ENCODE measurements at places on chromosomes 3 and 15. TPM values are rescaled to one million over a fixed set of nuclear protein-coding genes. Genes with fewer than 3 reads are reported as not detected.

The ITIH3 gene
- not detected for total RNA-seq

The SATB1 gene
- total RNA-seq, result 1.6 TPM

The SPINK8 gene
- not detected for total RNA-seq

The RLBP1 gene
- total RNA-seq, result not detected

The GPR15 gene
- total RNA-seq, result not detected

The C3orf70 gene
- total RNA-seq, result 3.1 TPM

The METTL6 gene
- total RNA-seq, result 16.1 TPM

The GABRA5 gene
- not detected for total RNA-seq

The FAH gene
- 19.4 TPM for total RNA-seq

The PRTG gene
- total RNA-seq, result 8.5 TPM

The KLHDC8B gene
- total RNA-seq, result 29.8 TPM

The PEX11A gene
- total RNA-seq, result 1.9 TPM

The NR1D2 gene
- 16.9 TPM for total RNA-seq

The ZNF660 gene
- 0.49 TPM for total RNA-seq

The NDN gene
- 16.1 TPM for total RNA-seq

The AMT gene
- total RNA-seq, result 0.15 TPM

The AP3B2 gene
- total RNA-seq, result not detected

The CCDC50 gene
- 164 TPM for total RNA-seq

The ADGRG7 gene
- total RNA-seq, result not detected

The HDC gene
- not detected for total RNA-seq

The EOGT gene
- total RNA-seq, result 47.6 TPM

The C3orf22 gene
- not detected for total RNA-seq

The ZDHHC3 gene
- 58.4 TPM for total RNA-seq

The SERPINI1 gene
- 0.40 TPM for total RNA-seq

The WNT5A gene
- total RNA-seq, result 0.93 TPM

The GP5 gene
- 0.13 TPM for total RNA-seq

All from mammary microvascular endothelial cell (primary cell).